Fibroblast of lung (primary cell): ENCODE measurements at places on chromosomes 7 and 10.

DNA sequence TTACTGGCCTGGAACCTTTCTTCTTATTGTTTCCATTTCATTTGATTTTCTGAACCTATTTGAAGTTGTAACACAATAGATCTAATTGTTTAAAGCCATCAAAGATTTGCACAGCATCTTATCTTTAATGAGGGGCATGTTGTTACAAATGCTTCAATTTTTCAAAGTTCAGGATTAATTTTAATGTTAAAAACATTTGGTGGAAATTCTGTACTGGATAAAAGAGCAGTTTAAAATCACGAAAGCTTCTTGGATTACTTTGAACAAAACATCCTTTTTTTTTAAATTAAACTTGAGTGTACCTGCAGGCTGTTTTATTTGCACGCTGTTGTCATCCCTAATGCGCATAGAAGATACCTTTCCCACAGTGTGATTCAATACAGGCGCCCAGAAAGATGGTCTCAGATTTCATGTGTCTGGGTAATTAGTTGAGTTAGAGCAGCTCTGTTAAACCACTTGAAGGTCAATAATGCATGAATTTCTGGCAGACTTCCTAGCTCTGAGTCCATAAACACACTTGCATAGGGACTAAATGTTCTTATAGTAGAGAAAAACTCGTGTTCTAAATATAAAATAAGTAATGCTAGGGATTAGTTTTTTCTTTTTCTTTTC, 29.3 kb upstream of the DDX50 start:
- peak; percentile 99 for DNase-seq

DNA sequence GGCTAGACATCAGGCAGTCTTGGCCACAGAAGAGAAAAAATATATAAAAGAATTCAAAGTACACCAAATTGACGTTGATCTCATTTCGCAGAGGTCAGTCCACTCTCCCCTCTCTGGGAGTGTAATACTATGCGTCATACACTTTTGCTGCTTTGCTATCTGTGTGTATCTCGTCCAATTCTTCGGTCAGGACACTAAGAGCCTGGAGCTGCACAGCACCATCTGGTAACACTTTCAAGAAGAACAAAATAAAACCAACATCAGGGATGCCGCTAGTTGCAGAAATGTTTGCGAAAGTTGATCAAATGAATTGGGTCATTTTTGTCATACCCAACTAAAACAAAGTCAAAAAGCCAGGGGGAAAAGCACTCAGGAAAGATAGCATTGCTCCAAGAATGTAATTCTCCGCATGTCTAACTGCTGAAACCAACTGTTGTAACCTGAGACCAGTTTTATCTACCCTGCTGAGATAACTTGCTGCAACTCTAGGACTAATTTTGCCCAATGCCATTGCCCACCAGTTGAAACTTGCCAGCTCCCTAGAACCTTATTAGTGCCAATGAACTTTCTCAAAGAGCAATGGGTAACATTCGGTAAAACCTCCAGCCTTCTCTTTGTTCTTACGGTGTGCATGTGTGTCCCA, 23.0 kb downstream of the TMEM176A start:
- no peak for DNase-seq

GRCh38 chr7:28591725-28592349, 179.5 kb downstream of the CREB5 start:
- DNase-seq, result no peak

DNA sequence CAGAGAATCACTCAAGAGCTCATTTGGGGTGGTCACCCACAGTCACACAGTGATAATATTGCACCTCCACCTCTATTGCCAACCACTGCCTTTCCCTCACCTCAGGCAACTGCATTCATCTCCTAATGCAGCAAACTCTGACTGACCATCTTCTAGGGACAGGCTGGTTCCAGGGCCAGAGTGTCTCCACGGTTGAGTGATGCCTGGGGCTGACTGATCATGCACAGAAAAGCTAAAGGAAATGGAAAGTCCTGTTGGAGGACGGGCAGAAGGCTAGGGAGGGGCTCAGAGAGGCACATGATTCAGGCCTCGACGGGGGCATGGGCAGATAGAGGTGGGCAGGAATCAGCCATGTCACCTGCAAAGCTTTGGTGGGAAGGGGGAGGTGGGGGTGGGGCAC, 127.1 kb upstream of the TNS3 start:
- DNase-seq, result no peak

- DNase-seq, result peak; percentile 42
Observed at GRCh38 chr7:131183611-131184119, 144.0 kb upstream of the MKLN1 start.

DNA sequence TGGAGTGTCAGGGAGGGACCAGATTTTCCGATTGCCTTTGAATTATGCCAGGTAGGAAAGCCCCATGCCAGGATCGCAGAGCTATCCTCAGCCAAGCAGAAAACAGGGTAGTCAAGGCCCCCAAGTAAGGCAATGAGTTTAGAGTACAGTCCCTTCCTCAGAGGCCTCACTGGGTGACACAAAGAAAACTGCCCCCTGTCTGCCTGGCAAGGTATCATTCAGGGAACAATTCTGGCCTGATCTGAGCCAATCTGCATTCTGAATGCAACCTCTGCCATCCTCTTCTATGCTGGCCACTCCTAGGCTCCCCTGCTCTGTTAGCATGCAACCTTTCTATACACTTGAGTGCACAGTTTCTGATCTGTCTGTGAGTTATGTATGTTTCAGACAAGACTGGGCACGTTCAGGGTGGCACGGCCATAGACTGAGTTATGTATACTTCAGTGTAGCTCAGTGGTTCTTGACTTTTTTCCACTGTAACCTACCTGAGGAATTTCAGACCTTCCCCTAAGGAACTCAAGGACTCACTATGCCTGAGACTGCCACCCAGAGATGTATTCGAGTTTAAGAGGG, 336.8 kb downstream of the PLXNA4 start:
- DNase-seq, result no peak

- DNase-seq, result no peak
Observed at GRCh38 chr10:113515161-113515560, 37.7 kb upstream of the HABP2 start.

- DNase-seq, result no peak
Observed at GRCh38 chr10:133129859-133130495, 30.0 kb upstream of the KNDC1 start.

GRCh38 chr7:92563345-92563744, 26.8 kb downstream of the FAM133B start:
- no peak for DNase-seq

DNA sequence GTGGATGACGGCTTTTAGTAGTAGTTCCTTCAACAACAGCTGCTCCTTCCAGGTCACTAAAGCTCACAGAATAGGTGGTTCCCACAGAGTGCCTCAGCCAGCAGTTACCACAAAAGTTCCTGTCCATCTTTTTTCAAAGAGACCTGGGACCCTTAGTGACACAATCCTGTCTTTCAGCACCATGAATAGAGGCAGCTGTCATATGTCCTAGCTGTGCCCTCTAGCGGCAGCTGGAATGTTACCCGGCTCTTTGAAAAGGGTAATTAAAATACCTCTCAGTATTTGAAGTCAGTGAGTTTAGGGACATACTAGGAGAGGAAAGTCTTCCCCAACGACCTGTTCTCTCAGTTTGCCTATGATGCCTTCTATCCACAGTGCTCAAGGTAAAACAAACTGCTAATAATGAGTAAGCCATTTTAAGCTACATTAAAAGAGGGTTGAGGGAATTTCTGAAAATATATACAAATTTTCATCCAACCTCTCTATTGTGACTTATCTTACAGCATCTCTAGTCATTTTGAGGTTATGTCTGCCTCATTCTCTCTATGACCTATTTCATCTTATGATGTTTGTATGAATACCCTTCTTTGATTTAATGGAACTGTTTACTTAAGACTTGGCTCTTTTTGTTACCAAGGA, 290.8 kb downstream of the NXPH1 start:
- DNase-seq, result no peak

DNA sequence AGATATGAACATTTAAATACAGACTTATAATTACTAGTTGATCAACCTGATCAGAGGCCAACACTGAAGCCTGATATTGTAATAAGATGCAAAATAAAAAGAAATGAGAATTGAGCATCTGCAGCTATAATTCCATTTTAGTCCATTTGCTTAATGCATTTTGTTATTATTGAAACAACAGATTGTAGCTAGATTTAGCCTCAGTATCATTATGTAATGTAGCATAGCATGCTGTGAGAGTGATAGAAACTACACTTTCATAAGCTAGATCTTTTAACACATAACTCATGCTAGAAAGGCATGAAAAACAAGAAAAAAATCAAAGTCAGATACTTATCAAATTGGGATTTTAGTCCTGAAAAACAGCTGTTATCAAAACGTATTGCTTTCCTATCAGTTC, 292.7 kb upstream of the ADARB2 start:
- no peak for DNase-seq

DNA sequence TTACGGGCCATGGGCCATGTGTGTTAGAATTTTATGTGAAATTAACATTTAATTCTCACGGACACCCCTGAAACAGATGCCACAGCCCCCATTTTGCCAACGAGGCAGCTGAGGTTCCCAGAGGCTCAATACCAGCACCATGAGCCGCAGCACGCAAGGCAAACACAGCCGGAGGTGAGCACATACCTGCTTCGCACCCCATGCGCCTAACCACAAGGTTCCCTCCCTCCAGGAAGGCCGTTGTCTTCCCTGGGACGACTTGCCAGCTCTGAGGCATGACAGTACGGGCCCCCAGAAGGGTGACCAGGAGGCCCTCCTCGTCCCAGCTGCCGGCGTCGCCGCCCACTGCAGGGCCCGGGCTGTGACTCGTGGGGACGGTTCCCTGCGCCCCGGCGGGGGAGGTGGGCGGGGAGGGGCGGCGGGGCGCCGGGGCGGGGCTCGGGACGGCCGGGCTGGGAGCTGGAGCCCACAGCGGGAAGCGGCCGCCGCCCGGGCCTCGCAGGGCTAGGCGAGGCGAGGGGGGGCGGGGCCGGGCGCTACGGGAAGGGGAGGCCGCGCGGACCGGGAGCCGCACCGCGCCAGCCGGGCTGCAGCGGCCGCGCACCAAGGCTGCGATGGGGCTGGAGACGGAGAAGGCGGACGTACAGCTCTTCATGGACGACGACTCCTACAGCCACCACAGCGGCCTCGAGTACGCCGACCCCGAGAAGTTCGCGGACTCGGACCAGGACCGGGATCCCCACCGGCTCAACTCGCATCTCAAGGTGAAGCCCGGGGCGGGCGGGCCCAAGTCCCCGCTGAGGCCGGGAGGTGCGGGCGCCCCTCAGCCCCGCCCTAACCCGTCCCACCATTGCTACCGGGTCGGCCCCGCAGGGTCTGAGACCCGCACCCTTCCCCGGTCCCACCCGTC, at the start of gene CAV2:
Gene CAV2, plus strand, starts transcription at position 571 of the 910 bp plus-strand sequence. Its CDS starts 44 bp downstream, at position 615.
- DNase-seq, result peak; percentile 54

- DNase-seq, result no peak
Observed at GRCh38 chr7:108627476-108628051, 57.9 kb downstream of the DNAJB9 start.

GRCh38 chr7:113787106-113787505, 131.7 kb downstream of the PPP1R3A start:
- DNase-seq, result no peak

- DNase-seq, result no peak
Observed at GRCh38 chr7:106545275-106545674, 115.7 kb downstream of the CCDC71L start.

- DNase-seq, result no peak
Observed at GRCh38 chr10:54772468-54773122, 28.4 kb downstream of the PCDH15 start.

DNA sequence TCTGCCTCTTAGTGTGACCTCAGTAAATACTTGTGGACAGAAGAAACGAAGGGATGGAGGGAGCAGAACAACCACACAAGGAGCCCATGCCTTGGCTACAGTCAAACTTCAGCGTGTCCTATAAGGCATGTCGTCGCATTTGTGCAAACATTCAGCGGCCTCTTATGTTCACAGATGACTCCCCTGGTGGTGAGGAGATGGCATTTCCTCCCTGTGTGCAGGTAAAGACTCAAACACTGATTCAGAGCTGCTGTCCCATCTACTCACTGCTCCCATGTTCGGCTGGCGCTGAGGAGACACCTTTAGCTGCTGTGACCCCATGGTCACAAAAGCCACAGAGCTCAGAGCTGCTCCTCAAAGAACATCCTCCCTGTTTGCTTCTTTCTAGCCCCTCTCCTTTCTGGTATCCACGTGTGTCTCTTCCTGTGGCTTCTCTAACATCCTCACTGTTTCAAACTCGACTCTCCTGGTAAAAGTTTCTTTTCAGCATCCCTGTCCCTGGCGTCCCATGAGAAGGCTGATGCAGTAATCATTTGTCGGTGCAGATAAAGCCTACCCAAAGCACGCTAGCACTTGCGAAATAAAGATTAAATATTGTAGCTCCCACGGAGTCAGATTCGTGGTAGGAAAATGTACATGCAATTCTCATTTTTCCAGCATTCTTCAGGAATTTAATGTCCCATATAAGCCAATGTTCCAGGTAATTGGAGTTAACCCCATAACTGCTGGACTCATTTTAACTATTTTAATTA, 124.9 kb upstream of the NEBL start:
- no peak for DNase-seq

DNA sequence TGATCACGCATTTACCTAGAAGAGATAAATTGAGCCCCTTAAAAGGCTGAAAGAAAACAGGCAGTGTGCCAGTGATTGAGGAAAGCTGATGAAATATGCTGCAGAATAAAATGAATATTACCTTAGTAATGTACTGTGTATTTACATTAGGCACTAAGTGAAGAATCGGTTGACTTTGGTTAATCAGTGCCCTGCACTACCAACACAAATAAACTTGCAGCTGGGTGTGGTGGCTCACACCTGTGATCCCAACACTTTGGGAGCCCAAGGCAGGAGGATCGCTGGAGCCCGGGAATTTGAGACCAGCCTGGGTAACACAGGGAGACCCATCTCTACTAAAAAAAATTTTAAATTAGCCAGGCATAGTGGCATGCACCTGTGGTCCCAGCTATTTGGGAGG, 148.3 kb upstream of the TCF7L2 start:
- no peak for DNase-seq

DNA sequence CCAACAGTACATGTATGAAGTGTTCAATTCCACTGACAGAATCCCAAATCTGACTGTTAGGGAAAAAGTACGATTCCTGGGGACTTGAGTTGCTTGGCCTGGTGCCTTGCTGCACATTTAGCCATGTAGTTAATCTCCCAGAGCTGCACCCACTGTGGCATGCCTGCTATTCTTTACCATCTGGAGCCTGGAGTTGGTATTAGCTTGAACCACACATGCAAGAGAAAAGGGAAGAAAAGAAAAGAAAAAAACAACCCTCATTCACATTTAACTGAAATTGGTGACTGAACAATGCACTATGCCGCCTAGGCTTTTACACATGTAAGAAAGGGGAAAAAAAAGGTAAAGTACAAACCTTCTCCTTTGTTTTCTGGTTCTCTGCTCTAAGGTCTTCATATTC, 26.1 kb downstream of the SHTN1 start:
- DNase-seq, result no peak

DNA sequence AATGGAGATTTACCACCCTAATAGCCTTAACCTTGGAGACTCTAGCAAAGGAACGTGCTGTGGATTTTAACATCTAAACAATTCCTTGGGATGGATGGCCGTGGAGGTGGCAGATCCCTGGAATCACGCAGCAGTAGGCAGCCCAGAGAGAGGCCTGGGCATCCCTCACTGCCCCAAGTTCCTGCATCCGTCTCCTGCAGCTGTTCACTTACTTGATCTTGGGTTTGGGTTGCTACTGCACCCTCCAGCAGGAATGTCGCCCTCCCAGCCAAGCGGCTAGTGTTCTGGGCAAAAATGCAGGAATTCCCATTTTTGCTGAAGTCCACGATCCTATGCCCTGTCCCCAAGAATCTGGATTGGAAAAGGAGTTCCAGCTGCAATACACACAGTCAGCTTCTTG, 166.7 kb upstream of the SH2B2 start:
- no peak for DNase-seq

- no peak for DNase-seq
Observed at GRCh38 chr7:30630986-30631385, 36.3 kb downstream of the GARS1 start.
